ENCODE measurements at places on chromosomes 6 and 20.
A peak's percentile ranks its signal among the peaks of the same experiment; 100 is the strongest.

DNA sequence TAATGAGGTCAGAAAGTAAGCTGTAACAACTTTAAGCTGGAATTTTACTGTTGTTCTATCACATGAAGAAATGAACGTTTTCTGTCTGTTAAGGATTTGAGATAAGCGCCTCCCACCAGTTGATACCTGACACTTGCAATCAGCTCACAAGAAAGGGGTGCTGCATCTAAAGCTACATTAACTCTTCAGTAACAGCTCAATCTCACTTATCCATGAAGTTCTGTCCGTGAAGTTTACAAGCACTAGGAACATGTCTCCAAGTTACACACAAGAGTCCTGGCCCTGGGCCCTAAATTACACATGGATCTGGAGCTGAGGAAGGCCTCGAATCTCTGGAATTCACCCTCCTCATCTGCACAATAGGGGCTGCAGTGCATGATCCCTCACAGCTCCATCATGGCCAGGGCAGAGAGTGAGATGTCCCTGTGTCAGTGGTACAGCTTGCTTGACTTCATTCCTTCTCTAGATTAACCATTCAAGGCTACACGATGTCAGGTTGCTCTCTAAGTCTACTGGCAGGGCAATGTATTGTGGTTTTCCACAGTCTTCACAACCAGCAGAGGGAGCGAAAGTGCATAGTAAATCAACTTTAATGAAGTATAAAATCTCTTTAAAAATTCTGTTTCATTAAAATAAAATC, 182.4 kb upstream of the MCHR2 start:
- peak; percentile 28 for DNase-seq

DNA sequence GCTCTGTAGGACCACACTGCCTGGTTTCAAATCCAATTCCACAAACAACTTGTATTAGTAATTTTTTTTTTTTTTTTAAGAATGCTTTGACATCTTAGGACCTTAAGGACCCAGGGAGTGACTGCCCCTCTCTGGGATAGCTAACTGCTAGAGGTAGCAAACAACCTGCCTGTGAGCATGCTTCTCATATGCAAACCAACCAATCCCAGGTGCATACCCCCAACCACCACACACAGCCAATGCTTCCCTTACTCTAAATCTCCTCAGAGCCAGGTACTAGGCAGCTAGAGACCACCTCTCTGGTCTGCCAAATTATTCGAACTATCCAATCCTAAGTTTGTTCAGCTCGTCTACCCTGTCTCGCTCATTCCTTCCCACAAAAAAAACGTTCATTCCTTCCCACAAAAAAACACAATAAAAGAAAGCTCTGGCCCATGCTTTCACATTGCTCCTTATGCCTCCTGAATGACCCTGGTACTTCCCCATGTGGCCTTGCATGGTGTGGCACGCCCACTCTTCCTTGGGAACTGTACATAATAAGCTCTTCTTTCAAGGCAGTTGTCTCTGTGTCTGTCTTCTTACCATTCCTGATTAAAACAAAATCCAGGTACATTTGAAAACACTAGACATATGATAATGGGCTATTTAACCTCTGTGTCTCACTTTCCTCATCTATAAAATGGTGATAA, 6.4 kb downstream of the SERAC1 start:
- no peak for DNase-seq

- no peak for DNase-seq
Measured at GRCh38 chr6:85468326-85468725, 18.4 kb downstream of the NT5E start.

- no peak for DNase-seq
Measured at GRCh38 chr6:134766497-134766896, 183.4 kb downstream of the ALDH8A1 start.

DNA sequence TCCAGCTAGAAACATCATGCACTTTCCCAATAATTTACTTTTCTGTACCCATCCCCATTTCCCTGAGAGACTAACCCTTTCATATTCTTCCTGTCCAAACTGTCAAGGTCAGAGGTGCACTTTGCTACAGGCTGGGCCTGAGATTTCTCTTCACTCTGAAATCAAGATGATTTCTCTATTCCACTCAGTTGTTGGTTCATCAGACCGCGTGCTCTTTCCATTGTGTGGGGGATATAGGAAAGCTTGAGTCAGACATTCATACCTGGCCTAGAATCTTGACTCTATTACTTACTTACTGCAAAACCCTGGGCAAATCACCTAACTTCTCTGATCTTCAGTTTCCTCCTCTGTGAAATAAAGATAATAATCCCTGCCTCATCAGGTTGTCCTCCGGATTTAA, 4.7 kb upstream of the ZDHHC14 start:
- no peak for DNase-seq

GRCh38 chr20:3745686-3746173, 13.2 kb downstream of the HSPA12B start:
- no peak for DNase-seq

- no peak for DNase-seq
Measured at GRCh38 chr20:1490643-1491195, 501 bp downstream of the SIRPB2 start.

DNA sequence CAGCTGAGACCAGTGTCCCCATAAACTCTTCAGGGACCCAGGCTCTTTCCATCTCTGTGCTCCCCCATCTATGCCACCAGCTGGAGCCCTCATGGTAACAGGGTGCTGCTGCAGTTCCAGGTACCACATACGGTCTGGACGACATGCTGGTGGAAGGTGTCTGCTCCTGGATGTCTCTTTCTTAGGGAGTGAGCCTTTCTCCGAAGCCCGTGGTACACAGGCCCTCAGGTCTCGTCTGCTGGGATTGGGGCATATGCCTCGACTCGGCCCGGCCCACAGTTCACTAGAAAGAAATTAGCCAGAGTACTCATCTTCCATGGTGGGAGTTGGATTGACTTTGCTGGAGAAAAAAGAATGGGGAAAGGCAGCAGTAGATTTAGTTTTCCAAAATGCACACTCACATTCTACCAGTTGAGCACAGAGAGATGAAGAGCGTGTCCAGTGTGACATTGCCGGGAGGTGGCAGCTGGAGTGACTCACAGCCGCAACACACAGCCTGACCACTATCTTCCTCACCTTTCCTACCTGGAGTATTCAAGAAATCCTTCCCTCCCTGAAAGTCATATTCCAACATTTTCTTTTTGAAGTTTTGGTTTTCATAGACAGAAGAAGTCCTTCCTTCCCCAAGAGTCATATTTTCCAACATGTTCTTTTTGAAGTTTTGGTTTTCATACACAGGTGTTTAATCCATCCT, 18.6 kb upstream of the SPO11 start:
- no peak for DNase-seq

- DNase-seq = no peak
Measured at GRCh38 chr6:119137194-119138072, 59.0 kb upstream of the FAM184A start.

DNA sequence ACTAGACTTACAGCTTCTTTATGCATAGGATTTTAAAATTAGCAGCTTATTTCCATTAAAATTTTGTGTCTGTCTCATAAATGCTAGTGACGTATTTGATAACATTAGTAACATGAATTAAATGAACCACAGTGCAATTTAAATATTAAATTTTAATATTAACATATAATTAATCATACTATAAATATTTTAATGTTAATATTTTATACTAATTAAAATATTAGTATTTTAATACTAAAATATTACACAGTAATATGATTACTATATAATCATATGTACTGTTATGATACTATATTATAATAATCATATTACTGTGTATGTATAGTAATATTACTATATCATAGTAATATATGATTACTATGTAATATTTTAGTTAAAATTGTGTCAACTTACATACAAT, 73.7 kb downstream of the CHD6 start:
- no peak for DNase-seq

- DNase-seq = no peak
Measured at GRCh38 chr20:5030348-5031205, 29.3 kb upstream of the SLC23A2 start.

DNA sequence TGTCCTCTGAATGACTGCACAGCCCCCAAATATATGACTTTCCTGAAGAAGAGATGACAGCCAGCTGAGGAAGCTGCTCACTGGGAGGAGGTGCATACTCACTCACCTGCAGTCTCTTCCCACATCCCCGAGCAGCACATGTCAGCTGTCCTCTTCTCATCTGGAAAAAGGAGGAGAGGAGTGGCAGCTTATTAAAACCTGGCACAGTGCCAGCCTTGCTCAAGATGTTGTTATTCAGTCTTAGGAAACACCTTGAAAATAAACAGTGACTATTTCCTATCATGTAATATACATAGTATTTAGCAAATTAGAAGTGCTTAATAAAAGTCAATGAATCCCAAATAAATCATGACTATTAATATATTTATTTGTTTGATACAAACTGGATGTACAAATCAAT, 232.9 kb downstream of the EPM2A start:
- DNase-seq = no peak

GRCh38 chr6:99550046-99550748, 18.3 kb downstream of the CCNC start:
- DNase-seq = no peak

DNA sequence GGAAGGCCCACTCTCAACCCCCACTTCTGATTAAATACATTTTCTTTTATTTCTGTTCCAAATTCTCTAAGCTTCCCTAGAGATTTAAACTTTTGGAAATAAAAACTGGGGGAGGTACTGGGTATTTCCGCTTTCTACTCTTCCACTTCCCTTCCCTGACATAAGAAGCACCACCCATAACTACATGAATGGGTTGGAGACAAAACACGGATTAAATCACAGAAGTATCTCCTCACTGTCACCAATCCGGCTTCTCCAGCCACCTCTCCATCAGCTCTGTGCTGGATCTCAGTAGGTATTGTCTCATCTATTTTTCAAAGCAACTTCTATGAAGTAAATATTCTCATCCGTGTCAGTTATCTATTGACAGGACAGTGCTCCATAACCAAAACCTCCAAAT, 150.7 kb downstream of the TSHZ2 start:
- DNase-seq = no peak

DNA sequence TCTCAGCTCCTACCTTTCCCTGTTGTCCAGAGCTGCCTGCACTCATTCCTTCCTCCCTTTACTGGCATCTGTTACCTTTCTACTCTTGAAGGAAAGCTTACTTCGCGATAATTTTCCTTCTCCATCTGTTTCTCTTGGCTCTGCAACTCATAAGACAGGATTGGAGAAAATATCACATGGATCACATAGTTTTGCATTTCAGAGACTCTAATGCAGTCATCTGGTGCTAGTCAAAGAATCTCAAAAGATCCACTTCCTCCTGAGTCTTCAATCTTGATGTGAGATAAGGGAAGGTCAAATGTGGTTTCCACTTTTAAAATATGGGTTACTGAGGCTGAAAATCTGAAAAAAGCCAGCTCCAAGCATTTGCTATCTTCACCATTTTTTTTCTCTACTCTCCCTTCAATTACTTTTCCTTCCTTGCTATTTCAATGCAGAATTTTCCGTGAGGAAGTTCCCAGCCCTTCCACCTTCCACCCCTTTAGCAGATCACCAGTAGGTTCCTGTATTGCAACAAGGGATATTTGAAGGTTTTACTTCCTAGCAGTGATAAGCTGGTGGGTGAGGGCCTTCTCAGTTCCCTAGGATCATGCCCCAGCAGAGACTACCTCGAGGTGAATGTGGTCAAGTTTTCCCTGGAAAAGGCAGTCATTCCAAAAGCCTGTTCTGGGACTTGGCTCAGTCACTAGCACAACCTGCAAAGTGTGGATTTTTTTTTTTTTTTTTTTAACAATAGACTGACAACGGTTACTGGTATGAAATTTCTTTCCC, 62.8 kb upstream of the LRRC1 start:
- DNase-seq = no peak

DNA sequence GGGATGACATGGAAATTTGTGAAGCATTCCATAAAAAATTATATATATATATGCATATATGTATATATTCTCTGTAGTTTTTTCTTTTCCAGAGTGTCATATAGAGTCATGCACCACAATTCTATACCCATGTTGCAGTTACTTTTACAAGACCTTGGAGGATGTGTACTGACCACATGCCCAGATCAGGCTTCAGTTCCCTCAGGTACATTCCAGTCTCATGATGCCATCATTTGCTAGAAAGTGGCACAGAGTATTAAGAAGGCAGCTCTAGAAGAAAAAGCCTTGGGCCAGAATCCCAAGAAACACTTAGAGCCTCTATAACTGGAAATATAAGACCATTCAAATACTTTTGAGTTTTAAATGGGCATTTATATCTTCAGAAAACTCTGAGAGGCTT, 685.5 kb upstream of the FLRT3 start:
- DNase-seq = no peak

DNA sequence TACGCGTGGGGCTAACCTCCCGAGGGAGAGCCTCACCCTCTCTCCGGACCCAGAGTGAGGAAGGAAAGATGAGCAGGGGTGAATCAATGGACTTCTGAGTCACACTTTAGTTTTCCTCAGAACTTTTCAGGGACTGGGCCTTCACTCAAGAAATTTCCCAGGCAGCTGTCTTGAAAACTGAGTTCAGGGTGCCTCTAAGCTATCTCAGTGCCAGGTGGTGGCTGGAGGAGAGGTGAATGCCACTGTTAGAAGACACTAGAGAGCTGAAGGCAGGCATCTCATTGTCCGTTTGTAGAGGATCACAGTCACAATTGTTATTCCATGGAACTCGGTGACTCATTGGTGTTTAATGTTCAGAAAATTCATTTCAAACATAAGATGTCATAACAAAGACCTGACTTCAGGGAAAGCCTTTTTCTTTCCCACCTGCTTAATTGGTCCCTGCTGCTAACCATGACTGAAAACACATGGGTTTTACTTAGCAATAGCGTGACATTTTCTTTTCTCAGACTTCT, 5.3 kb upstream of the SERPINB6 start:
- peak; percentile 88 for DNase-seq

GRCh38 chr20:62576815-62577489, 65.4 kb upstream of the SLCO4A1 start:
- DNase-seq = no peak

DNA sequence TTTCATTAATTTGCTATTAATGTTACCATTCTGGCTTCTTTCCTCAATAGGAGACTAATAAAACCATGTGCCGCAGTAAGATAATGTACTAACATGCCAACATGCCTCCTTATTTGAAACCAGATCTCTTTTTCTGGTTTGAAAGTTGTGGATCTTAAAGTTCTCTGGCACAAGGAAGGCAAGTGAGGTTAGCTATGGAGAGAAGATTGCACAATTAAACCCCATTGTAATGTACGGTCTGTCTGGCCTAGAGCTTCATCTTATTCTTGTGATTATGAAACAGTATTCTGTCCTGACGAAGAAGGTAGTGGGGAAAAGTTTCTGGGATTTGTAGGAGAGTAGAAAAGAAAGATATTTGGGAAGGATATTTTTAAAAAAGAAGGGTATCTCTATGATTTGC, 68.4 kb downstream of the EYA4 start:
- no peak for DNase-seq

DNA sequence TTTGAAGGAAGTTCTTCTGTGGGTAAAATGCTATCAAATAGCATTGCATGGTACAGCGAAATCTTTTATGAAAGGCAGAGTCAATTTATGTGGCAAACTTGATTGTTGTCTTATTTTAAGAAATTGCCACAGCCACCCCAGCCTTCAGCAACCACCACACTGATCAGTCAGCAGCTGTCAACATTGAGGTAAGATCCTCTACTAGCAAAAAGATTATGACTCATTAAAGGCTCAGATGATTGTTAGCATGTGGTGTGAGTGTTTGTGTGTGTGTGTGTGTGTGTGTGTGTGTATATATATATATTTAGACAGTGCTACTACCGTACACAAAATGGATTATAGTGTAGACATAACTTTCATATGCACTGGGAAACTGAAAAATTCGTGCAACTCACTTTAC, 27.8 kb downstream of the LRRN4 start:
- no peak for DNase-seq
